ENCODE measurements at places on chromosomes 1 and 21.
A peak's percentile ranks its signal among the peaks of the same experiment; 100 is the strongest.

DNA sequence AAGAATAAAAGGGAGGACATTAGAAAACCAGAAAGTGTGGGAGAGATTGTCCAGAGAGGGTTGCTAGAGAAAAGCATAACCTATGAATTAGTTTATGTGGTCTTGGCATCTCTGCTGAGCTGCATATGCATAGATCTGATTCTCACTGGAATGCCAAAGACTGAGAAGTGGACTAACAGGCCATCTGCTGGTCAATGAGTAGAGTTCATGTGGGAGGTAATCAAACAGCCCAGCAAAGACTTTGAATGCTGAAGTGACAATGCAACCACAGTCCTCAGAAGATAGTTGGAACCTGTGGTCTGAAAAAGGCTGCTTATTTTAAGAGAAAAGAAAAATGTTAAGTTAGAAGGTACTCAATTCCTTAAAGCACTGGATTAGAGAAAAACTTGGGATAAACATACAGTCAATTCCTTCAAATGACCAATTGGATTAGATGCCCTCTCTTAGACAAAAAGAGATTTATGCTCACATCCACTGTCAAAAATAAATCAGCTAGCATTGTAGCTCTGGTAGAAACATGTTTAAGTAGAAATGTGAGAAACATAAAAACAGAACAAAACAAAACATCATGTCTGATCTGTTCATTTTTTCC lies 382.8 kb downstream of the AMY1C start:
- peak; percentile 83 for DNase-seq

- DNase-seq, result no peak
These were observed 102.9 kb downstream of the PSMG1 start for GRCh38 chr21:39080366-39080765.

DNA sequence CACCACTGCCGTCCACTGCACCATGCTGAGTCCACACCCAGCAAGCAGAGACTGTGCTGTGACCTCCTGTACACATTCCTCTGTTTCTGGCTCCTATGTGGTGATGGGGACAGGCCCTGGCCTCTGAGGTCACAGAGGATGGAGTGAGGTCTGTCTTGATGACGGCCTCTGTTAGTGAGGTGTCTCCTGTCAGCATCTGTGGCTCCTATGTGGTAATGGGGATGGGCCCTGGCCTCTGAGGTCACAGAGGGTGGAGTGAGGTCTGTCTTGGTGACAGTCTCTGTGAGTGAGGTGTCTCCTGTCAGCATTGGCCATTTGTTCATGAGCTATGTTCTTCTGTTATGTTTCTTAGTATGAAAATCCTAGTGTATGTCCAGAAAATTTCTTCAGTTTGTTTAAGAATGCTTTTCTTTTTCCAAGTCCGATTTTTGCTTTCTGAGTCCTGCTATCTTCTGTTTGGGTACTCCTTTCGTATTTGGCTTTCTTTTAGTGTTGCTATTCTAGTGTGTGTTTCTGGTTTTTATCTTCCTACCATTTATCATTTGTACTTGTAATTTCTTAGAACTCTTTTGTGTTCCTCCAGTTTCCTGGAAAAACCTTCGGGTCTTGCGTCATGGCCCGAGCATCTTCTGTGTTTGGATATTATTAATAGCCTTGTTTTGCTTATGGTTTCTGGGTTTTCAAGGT lies 13.4 kb downstream of the SNAP47 start:
- peak; percentile 92 for DNase-seq

GRCh38 chr21:41865002-41865777 lies 14.0 kb downstream of the PRDM15 start:
- peak; percentile 31 for DNase-seq

GRCh38 chr1:231517076-231517475 lies 11.4 kb upstream of the TSNAX start:
- DNase-seq, result no peak

DNA sequence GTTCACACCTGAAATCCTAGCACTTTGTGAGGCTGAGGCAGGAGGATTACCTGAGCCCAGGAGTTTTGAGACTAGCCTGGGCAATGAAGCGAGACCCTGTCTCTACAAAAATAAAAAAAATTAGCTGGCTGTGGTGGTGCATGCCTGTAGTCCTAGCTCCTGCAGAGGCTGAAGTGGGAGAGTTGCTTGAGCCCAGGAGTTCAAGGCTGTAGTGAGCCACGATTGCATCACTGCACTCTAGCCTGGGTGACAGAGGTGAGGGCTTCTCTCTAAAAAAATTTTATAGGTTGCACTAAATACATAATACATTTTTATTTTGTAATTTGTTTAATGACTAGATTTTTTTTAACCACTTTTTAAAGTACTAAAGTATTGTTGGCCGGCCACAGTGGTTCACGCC lies 6.1 kb downstream of the PARK7 start:
- DNase-seq, result no peak

DNA sequence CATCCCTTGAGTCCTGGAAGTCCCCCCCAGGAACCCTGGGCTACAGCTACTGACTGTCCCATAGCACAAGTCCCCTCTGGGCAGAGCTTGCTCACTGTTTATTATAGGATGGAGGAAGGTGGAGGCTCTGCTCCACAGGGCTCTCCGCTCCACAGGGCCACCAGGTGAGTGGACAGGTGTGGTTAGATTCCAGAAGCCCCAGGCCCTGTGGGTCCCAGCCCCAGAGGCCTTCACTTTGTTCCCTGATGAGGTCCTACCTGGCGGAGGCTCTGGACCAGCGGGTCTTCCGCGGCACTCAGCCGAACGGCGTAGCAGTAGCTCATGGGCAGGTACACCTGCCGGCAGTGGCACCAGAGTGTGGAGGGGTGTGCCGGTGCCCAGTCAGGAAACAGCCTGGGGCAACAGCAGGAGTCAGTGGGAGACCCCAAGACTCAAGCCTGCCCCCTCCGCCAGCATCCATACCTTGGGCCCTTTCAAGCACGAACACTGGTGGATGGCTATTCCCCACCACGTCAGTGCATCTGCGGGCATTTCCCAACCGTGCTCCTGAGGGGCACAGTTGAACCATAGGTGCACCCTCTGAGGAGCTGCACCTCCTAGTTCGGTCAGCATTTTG lies 12.3 kb downstream of the LSS start:
- DNase-seq, result no peak

- DNase-seq, result no peak
These were observed 27.7 kb downstream of the SPATA45 start for GRCh38 chr1:212819726-212820125.

GRCh38 chr1:8137481-8138244 lies 111.6 kb upstream of the ERRFI1 start:
- no peak for DNase-seq

- DNase-seq, result no peak
These were observed 937 bp downstream of the CD48 start for GRCh38 chr1:160710517-160711252.

- peak; percentile 38 for DNase-seq
These were observed 21.2 kb downstream of the TP73 start for GRCh38 chr1:3673381-3674099.

- DNase-seq, result no peak
These were observed 25.2 kb downstream of the RUNX3 start for GRCh38 chr1:24904731-24905354.

DNA sequence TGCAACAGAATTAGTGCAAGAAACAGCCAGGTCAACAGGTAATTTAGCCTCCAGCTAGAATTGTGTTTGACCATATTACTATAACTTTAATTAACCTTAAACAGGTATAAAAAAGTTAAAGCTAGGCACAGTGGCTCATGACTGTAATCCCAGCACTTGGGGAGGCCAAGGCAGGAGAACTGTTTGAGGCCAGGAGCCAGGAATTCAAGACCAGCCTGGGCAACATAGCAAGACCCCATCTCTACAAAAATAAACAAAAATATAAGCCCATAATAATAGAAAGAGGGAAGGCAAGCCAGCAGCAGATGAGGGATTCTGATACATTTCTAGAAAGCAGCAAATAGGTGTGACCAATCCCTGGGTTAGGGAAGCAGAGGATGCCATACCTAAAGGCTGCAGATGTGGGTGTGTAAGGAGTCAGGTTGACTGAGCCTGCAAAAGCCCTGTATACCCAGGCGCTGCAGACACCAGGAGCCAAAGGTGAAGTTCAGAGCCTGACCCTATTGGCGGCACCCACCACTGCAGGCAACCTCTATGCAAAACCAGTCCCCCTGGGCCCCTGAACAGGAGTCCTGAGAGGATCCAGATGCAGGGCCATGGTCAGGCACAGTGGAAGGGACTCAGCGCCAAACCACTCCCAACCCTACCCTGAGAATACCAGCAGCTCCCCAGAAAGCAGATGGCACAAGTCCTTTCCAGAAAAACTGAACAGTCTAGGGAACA lies 19.3 kb upstream of the LSS start:
- no peak for DNase-seq

DNA sequence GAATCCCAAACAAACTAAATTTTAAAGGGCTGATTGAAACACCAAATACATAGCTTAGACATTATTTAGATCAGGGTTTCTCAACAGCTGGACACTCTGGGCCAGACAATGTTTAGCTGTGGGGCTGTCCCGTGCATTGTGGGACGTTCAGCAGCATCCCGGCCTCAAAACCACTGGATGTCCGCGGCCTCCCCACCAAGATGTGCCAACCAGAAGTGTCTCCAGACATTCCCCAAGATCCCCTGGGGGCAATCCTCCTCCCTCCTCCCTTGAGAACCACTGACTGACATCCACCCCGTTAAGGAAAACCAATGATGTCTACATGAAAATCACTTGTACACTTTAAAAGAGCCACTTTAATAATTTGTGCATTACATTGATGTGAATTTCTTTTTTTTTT lies 38.4 kb downstream of the CLSTN1 start:
- DNase-seq, result no peak

DNA sequence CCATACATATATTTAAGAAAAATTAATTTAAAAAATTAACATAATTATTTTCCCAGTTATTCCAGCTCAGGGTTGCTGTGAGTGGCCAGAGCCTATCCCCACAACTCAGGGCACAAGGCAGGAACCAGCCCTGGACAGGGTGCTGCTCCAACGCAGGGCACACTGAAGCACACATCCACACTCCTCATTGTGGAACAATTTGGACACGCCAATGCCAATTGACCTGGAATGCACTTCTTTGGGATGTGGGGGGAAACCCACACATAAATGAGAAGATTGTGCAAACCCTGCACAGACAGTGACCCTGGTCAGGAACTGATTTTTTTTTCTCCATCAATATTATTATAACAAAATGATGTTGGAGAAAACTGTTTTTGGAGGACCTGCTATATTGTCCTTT lies 23.4 kb downstream of the SAMSN1 start:
- DNase-seq, result no peak

DNA sequence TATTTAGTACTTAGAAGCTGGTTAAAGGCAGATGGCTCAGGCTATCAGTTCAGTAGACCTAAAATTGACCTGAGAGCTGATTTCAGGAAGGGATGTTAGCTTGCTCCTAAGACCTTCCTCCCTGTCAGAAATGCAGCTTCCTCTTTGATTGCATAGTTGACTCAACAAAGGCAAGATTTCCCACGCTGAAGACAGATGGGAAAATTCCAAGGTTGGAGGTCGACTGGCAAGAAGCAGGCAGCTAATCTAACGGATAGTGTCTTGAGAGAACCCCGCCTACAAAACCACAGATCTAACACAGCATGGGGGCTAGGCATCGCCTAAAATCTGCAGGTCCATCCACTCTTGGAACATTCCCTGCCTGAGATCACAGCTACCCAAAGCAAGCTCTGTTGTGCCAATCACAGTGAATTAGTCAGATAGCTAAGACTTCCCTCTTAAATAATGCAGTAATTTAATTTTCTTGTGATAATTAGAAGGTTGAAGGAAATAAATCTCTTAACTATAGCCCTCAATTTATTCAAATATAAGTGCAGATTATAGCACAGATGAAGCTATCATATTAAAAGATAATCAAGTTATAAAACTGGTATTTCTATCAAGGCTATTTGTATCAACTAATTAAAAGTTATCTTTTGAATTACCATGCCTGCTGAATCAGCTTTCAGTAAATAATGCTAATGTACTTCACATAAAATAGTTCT lies 357.8 kb upstream of the SGIP1 start:
- DNase-seq, result peak; percentile 2

GRCh38 chr1:34842073-34842472 lies 17.5 kb downstream of the SMIM12 start:
- no peak for DNase-seq

GRCh38 chr21:43812139-43812821 lies 22.9 kb downstream of the RRP1 start:
- DNase-seq, result no peak

- DNase-seq, result no peak
These were observed 41.9 kb downstream of the CTNNBIP1 start for GRCh38 chr1:9868244-9868590.

- DNase-seq, result no peak
These were observed 310.4 kb downstream of the RRAGC start for GRCh38 chr1:38549191-38549590.

DNA sequence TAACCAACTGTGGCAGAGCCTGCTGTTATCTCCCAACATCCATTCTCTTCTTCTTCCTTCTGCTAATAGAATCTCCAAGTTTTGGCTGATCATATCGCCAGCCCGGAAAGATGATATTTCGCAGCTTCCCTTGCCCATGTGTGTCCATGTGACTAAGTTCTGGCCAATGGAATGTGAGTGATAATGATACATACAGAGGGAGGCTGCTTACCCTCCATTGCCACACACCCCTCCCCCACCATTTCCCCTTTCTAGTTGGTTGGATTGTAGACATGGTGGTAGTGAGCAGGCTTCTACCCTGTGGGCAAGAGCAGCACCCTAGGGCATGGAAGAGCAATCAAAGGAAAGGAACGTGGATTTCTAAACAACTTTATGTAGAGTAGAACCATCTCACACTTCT lies 48.8 kb downstream of the SLC9C2 start:
- DNase-seq, result peak; percentile 96

DNA sequence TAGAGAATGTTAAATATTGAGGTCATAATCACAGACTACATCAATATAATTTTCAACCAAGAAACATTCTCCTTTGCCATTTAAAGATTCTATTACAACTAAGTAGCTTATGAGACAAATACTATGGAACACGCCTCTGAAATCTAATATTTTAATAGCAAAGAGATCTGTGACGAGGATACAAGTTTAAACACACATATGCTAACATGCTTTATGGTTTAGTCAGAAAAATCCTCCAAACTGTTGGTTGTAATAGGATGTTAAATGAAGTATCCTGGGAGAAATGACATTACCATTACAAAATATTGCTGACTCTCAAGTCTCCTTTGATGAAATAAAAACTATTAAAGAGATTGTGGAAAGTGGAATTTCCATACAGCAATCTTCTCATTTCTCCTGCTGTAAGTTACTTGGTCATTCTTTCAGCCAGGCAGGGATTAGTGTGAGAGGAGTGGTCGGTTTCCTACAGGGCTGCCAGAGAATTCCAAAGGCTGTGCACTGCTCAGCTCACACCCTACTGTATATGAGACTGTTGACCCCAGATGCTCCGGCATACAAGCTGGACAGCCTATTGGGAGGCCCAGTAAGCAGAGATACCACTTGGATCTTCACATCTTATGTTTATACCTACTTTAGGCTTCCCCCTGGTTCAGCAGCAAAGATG lies 26.6 kb downstream of the SCYL3 start:
- DNase-seq, result no peak

GRCh38 chr1:159014851-159015250 lies 5.1 kb downstream of the IFI16 start:
- DNase-seq, result no peak

Measured in OCI-M1 (cell line).